ENCODE measurements at places on chromosomes 5 and 9.

DNA sequence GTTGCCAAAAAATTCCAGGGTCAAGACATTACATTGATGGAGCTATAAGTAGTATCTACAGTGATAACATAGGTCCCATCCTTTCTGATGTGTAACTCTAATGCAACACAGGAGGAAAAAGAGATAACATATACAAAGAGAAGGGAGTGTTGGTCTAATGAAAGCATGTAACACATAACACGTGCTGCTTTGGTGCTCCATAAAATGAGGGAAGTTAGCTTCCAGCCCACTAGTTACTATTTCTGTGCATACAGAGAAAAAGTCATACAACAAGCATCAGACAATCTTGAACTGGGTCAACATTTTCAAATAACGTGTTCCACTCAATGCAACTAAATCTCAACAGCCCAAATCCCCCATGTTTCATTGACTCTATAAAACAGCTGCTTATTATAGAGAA, 11.7 kb downstream of the MLLT3 start:
- no peak for DNase-seq

GRCh38 chr5:71013575-71013974, 11.6 kb downstream of the NAIP start:
- DNase-seq, result no peak

GRCh38 chr9:134585746-134586706, 55.6 kb upstream of the COL5A1 start:
- no peak for DNase-seq

GRCh38 chr5:129379406-129379805, 80.7 kb upstream of the ADAMTS19 start:
- DNase-seq, result no peak

- DNase-seq, result no peak
Observed at GRCh38 chr9:26579056-26579455, 313.5 kb downstream of the CAAP1 start.

DNA sequence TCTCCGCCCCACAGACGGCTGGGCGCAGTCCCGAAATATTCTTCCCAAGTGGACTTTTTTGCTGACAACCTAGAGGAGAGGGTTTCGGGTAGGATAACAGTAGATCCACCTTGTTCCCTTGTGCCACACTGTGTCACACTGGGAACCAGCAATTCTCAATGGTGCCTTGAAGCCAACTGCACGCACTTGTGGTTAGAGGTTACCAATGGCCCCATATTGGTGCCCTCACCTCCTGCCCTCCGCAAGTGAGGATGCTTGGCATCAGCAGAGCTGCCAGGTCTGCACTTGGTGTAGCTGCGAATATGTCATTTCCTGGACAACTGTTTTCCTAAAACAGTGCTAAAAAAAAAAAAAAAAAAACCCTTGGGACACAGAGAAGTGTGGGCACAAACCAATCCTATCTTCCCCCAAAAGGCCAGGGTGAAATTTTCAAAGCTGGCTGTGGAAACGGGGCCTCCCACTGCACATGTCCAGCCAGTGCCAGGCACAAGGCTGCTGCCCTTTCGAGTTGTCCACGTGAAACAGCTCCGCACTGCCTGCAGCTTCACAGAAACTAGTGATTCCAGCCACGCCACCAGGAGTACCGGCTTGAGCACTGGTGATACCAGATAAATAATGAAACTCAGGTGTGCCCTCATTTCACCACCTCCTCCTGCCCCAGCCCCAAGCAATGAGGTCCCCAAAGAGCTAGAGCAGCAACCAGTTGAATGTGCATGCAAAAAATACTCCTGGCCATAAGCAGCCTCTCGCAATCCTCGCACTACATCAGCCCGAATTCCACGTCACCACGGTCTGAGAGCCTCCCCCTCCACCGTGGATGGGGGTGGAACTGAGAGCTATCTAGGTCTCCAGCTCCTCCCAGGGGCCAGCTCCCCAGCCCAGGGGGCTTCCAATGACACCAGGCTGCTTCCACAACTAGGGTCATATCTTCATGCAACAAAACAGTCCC, 51.2 kb downstream of the USP20 start:
- DNase-seq, result no peak

DNA sequence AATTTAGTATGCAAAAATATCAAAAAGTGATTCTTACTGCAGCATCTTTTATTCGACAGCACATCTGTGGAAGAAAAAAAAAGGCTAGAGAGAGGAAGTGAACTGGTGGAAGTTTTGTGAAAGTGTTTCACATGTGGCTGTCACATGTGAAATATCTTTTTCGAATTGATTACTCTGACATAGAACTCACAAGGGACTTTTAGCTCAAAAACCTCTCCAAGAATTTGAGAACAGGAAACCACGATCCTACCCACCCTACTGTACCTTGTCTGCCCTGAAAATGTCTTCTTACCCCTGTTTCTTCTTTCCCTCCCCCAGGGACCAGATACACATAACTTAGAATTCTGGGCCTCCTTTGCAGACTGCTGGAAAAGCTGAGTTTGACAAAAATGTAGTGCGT, 106.5 kb upstream of the PRRC1 start:
- DNase-seq, result no peak

- no peak for DNase-seq
Observed at GRCh38 chr5:443239-444151, 519 bp downstream of the EXOC3 start.

GRCh38 chr5:57695179-57695578, 212.6 kb upstream of the ACTBL2 start:
- DNase-seq, result no peak

DNA sequence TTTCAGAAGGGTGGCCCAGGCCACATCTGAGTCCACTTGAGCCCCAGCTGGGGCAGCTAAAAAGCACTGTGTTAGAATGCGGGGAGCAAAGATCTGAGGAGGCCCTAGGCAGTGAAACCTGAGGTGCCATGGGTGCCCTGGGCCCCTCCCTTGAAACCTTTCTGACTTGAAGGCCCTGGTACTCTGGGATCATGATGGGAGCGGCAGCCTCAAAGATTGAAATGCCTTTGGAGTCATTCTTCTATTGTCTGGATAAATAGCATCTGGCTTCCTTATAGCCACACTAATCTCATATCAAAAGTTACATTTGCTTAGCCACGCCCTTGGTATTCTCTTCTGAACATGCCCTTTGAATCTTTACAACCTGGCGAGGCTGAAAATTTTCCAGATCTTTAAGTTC, 7.7 kb upstream of the SEMA5A start:
- DNase-seq, result no peak

DNA sequence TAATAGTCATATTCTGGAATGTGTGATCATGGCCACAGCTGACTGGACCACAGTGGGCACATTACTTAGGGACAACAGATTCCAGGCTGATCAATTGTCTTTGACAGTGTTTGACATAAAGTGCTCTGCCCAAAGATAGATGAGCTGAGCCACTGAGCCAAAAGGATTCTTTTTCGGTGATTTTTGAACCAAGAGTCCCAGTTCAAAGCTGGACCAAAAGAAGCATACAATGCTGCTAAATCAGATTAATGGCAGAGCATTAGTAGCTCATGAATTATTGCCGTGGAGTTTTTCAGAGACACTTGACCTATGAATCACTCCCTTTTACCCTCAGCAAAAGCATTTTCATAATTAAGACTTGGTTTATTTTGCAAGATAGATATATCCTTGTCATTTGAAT, 160.6 kb downstream of the IZUMO3 start:
- no peak for DNase-seq

DNA sequence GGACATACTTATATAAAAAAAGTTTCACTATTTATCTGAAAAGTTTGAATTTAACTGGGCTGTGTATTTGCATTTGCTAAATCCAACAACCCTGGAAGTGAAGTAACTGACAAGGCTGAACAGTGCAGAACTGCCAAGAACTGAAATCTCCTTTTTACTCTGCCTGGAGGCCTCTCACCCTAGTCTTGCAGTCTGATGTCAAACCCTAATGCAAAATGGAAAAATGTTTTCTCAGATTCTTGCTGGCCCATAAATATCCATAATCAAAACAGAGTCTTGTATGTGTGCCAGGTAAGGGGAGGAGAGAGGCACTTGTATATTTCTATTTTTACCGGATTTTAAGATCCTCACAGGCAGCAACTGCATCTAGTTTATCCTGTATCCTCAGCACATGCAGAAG, 432.7 kb upstream of the KLF4 start:
- no peak for DNase-seq

DNA sequence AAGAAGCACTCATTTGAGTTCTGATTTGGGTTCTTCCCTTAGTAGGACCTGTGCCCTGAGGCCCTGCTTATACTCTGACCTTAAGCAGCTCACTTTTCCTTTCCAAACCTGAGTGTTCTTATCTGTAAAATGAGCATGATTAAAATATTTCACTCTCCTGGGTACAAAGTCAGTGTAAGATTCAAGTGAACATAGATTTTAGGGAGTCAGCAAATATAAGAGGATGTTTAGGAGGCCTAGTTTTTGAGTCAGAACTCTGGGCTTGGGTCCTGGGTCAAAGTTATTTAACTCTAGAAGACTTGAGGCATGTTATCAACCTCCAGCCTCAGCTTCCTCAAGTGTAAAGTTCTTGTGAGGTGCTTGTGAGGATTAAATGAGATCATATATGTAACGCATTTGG, 8.7 kb upstream of the SPARC start:
- DNase-seq, result no peak

- no peak for DNase-seq
Observed at GRCh38 chr9:11833056-11833455, 860.1 kb upstream of the TYRP1 start.

- DNase-seq, result no peak
Observed at GRCh38 chr9:1726993-1727759, 288.0 kb upstream of the SMARCA2 start.
